ENCODE measurements at places on chromosomes 3 and 15.

GRCh38 chr15:40471105-40471807 lies 472 bp downstream of the CHST14 start:
- DNase-seq: peak; percentile 12

- DNase-seq: no peak
These were observed 4.5 kb upstream of the CACNA1D start for GRCh38 chr3:53489787-53490458.

DNA sequence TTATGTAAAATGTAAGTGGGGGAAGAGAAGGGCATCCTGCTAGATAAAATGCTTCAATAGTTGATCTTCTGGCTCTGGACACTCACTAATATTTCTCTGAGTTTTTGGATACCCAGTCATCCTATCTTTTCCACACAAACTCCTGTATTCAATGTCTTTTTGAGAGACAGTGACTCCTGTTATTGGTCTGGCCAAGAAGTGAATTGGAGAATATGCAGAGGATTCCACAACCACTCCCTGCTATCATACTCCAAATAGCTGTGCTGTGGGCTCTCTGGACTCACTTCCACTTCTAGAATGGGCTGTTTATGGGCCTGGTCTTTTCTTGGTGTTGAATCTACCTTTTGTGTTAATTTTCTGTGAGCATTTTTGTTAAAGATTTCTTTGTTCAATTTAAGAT lies 376.8 kb downstream of the NLGN1 start:
- DNase-seq: no peak

- DNase-seq: no peak
These were observed 279.1 kb upstream of the ICE2 start for GRCh38 chr15:60757831-60758570.

DNA sequence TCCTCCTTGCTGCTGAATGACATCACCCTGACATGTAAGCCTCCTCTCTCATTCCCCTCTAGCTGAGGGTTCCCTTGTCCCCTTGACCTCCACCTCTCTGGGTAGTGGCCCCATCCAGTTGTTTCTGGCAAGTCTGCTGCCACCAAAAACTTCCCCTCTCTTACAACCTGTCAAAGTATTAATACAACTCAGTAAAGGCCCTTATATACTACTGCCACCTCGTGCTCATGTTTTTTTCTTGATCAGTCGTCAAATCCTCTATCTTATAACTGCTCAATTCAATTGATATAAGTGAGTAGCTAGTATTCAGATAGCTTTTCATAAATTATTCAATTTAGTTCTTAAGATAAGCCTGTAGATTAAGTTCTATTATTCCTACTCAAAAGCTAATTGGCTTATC lies 249.6 kb downstream of the MBNL1 start:
- DNase-seq: no peak

DNA sequence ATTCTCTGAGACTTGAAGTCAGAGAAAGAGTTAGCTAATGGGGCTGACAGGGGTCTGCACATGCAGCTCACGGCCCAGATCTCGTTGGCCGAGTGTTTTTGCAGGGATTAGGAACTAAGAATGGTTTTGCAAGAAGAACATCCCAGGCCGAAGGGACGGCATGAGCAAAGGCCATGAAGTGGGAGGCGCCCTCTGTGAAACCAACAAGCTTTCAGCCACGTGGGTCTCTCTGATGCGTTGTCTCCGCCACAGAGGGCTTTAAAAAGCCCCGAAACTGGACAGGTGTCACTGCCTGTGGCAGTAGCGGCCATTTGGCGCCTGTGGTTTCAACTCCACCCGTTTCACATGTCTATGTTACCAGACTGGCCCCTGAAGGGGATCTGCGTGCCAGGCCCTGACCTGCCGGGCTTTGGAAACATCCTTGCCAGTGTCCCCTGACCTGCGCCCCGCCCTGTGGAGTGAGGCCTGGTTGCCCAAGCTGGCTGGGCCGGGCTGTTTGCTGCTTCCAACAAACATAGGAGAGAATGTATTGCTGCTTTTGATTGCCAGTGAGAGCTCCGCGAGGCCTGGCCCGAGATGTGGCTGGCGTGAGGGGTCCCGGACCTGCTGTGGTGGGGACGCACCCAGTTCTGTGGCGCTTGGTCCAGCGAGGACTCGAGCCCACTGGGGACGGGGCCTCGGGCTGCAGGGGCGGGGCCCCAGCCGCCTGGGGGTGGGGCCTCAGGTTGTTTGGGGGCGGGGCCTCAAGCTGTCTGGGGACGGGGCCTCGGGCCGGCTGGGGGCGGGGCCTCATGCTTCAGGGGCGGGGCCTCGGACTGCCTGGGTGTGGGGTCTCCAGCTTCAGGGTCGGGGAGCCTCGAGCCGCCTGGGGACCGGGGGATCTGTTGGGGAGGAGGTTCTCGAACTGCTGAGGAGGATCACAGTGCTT lies 30.4 kb downstream of the GOLGA6L2 start:
- no peak for DNase-seq

- DNase-seq: no peak
These were observed 311.4 kb downstream of the EPHB1 start for GRCh38 chr3:135106445-135106844.

All from T-helper 9 cell (primary cell).